ENCODE measurements at places on chromosomes 11 and 22.
A peak's percentile ranks its signal among the peaks of the same experiment; 100 is the strongest.

DNA sequence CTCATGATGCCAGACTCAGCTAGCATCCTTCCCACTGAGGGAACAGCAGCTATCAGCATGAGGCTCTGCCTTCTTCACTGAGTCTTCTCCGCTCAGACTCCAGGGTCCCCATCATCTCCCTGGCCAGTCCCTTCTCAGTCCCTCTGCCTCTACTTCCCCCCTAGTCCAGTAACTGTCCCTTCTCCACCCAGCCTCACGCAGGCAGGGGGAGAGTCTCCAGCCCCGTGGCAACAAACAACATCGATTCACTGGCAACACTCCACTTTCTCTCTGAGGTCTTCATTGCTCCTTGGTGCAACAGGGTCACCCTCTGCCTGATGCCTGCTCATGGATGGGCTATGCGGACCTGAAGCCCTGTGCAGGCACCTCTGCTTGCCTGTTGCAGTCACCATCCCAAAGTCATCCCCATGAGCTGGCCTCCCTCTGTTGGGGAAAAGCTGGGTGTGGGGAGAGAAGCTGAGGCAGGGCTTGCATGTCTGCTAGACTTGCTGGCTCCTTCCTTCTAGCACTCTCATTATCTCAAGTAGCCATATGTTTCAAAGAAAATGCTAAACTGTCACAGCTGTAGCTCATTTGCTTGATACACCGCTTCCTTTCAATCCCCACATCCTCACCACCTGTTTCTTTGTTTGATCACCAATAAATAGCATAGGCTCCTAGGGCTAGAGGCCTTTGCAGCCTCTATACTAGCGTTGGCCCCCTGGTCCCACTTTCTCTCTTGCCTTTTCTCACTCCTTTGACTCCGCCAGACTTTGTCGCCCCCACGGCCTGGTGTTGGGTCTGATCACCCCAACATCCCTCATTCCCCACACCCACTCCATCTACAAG, 4.3 kb upstream of the BCR start:
- no peak for DNase-seq
- H3K36me3 ChIP-seq: peaks cover 8% of the 10 kb centered on the region
- no peak overlapping the region for H3K4me3 ChIP-seq
- peaks cover 7% of the 10 kb centered on the region for H3K27me3 ChIP-seq

- peaks cover 8% of the 10 kb centered on the region for H3K27me3 ChIP-seq
- H3K36me3 ChIP-seq: peaks cover 10% of the 10 kb centered on the region
- peak overlapping the region; percentile 83 for H3K27ac ChIP-seq
Measured at GRCh38 chr11:65014726-65015227, 817 bp downstream of the ARL2 start.

- H3K27ac ChIP-seq: peak overlapping the region; percentile 98
- peaks cover 30% of the 10 kb centered on the region for H3K4me1 ChIP-seq
- H3K4me3 ChIP-seq: peak overlapping the region; percentile 91
- H3K27me3 ChIP-seq: no peaks in the 10 kb centered on the region
Measured at GRCh38 chr11:32895471-32895870, 2.9 kb downstream of the QSER1 start.

DNA sequence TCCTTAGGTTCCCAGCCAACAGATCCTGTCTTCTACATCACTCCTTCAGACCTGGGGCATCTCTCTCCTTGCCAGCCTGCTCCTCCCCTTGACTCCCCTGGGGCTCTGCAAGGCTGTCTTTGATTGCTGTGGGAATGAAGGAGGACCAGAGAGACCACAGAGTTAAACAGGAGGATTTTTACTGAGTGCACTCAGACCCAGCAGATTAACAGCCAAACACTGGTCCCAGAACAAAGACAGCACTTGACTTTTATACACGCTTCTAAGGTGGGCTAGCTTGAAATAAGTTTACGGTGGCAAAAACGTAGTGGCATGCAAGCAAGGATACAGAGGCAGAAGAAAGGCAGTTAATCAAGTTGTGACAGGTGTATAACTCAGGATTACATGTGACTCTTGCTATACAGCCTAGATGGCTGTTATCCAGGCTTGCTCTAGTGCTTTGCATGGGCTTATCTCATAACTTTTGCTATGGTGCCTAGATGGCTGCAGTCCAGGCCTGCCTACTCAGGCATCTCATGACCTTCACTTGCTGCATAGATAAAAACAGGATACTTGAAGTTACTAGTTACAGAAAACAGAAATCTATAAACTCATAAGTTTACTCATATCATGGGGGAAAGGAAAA, 22.0 kb upstream of the GLYATL1 start:
- H3K27ac ChIP-seq: no peak overlapping the region
- peaks cover 15% of the 10 kb centered on the region for H3K36me3 ChIP-seq
- peaks cover 2% of the 10 kb centered on the region for H3K27me3 ChIP-seq
- peaks cover 26% of the 10 kb centered on the region for H3K4me1 ChIP-seq
- no peak overlapping the region for H3K4me3 ChIP-seq
- no peak for DNase-seq

DNA sequence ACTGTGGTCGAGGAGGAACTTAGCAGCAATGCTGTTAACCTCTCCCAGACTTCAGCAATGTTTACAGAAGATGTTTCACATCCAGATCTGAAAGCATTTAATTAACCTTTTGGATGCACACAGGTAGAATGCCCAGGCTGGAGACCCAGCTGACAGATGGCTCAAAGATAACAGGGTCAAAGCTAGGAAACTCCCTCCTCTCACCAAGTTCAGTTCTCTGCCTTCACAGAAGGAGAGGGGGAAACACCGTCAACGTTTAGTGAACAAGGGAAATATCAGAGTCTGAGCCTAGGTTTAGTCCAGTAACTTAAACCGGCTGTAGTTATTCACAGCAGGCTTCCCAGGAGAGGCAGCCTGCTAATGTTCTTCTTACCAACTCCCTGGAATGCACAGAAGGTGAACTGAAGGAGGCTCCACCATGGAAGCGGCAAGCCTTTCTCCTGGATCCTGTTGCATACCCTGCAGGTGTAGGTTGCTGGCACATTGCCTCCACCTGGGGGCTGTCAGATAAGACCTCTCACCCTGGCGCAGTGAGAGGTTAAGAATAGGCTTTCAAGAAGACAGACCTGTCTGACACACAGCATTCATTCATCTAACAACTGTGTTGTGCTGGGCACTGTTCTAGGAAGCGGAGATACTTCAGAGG, 23.5 kb upstream of the ANKK1 start:
- H3K27me3 ChIP-seq: no peaks in the 10 kb centered on the region
- no peak overlapping the region for H3K27ac ChIP-seq
- no peaks in the 10 kb centered on the region for H3K4me1 ChIP-seq
- H3K4me3 ChIP-seq: no peak overlapping the region

DNA sequence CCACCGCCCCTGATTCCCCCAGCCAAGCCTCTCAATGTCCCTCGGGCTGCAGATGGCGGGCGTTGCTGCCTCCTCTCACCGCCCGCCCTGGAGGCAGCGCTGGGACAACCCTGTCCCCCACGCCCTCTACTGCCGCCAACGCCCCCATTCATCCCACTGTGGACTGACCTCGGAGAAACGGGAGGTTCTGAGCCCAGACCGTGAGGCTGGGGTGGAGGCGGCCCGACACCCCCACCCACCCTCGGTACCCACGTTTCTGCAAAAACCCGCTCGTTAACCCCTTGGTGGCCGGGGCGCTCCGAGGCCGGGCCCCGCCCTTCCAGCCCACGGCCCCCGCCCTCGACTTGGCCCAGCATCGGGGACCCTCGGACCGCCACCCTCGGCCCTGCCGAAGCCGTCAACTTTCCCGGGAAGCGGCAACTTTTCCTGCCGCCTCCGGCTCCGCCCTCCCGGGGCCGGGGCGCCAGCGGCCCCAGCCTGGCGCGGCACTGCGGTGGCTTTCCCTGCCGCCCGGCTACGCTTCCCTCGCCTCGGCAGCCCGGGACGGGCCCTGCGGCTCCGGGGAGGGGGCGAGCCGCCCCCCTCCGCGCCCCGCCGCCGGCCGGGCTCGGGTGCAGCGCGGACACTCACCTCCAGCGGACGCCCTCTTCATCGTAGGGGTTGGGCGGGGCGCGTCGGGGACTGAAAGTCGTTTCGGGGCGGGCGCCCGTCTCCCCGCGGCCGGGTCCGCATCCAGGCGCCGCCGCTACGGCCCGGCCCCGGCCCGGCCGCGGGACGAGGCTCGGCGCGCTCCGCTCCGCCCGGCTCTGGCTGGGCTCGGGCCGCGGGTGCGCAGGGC, 458 bp downstream of the RTN4R start:
- H3K36me3 ChIP-seq: no peaks in the 10 kb centered on the region
- H3K4me3 ChIP-seq: no peak overlapping the region
- DNase-seq: no peak
- peaks cover 8% of the 10 kb centered on the region for H3K4me1 ChIP-seq
- no peak overlapping the region for H3K27ac ChIP-seq
- peaks cover 3% of the 10 kb centered on the region for H3K27me3 ChIP-seq

GRCh38 chr22:41905411-41906202, 9.3 kb downstream of the SHISA8 start:
- H3K27me3 ChIP-seq: no peaks in the 10 kb centered on the region
- H3K4me1 ChIP-seq: peaks cover 8% of the 10 kb centered on the region
- no peaks in the 10 kb centered on the region for H3K36me3 ChIP-seq
- no peak for DNase-seq

GRCh38 chr11:126465573-126466188, 110.2 kb downstream of the ST3GAL4 start:
- DNase-seq: no peak
- H3K27me3 ChIP-seq: peaks cover 6% of the 10 kb centered on the region
- H3K4me3 ChIP-seq: peak overlapping the region; percentile 30
- H3K4me1 ChIP-seq: peaks cover 14% of the 10 kb centered on the region

GRCh38 chr11:83257761-83258168, 28.4 kb downstream of the CCDC90B start:
- H3K4me1 ChIP-seq: peaks cover 35% of the 10 kb centered on the region
- H3K4me3 ChIP-seq: peak overlapping the region; percentile 51
- peak overlapping the region; percentile 73 for H3K27ac ChIP-seq
- H3K27me3 ChIP-seq: no peaks in the 10 kb centered on the region
- peak; percentile 77 for DNase-seq

GRCh38 chr11:60029015-60029632, 11.1 kb upstream of the OOSP2 start:
- no peaks in the 10 kb centered on the region for H3K27me3 ChIP-seq
- H3K27ac ChIP-seq: no peak overlapping the region
- H3K36me3 ChIP-seq: no peaks in the 10 kb centered on the region
- H3K4me3 ChIP-seq: no peak overlapping the region
- no peaks in the 10 kb centered on the region for H3K4me1 ChIP-seq

- DNase-seq: no peak
- no peak overlapping the region for H3K4me3 ChIP-seq
- H3K36me3 ChIP-seq: no peaks in the 10 kb centered on the region
Measured at GRCh38 chr11:111077530-111078322, 167.8 kb upstream of the POU2AF2 start.

GRCh38 chr11:14320020-14320419, 39.0 kb downstream of the RRAS2 start:
- peaks cover 78% of the 10 kb centered on the region for H3K4me1 ChIP-seq
- peak; percentile 15 for DNase-seq
- H3K4me3 ChIP-seq: no peak overlapping the region

DNA sequence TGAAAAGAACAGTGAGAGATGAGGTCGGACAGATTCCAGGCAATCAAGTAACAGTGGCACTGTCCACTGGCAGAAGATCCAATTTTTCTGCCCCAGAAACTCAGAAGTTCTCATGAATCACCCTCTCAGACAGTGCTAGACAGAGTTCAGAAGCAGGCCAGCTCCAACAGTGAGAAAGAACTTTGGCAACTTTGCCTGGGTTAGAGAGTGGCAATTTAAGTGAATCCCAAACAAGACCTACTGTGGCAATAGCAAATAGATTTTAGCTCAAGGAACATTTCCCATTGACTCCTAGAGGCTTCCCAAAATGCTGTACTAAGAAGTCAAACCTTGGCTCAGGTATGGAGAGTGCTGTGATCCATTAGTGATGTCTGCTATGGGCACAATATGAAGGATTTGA, 12.3 kb downstream of the CD44 start:
- H3K4me1 ChIP-seq: peaks cover 100% of the 10 kb centered on the region
- peaks cover 35% of the 10 kb centered on the region for H3K27me3 ChIP-seq
- H3K27ac ChIP-seq: peak overlapping the region; percentile 76
- DNase-seq: peak; percentile 58
- H3K4me3 ChIP-seq: peak overlapping the region; percentile 22

- no peaks in the 10 kb centered on the region for H3K36me3 ChIP-seq
- H3K27ac ChIP-seq: no peak overlapping the region
- H3K4me1 ChIP-seq: peaks cover 17% of the 10 kb centered on the region
Measured at GRCh38 chr22:50323900-50324299, 2.9 kb downstream of the DENND6B start.

- DNase-seq: peak; percentile 96
- H3K27ac ChIP-seq: peak overlapping the region; percentile 98
- H3K36me3 ChIP-seq: no peaks in the 10 kb centered on the region
Measured at GRCh38 chr22:35313311-35314121, 13.8 kb downstream of the TOM1 start.

- DNase-seq: no peak
- H3K4me1 ChIP-seq: peaks cover 22% of the 10 kb centered on the region
- H3K36me3 ChIP-seq: no peaks in the 10 kb centered on the region
- H3K27ac ChIP-seq: no peak overlapping the region
Measured at GRCh38 chr11:134049303-134049702, 19.6 kb upstream of the JAM3 start.

DNA sequence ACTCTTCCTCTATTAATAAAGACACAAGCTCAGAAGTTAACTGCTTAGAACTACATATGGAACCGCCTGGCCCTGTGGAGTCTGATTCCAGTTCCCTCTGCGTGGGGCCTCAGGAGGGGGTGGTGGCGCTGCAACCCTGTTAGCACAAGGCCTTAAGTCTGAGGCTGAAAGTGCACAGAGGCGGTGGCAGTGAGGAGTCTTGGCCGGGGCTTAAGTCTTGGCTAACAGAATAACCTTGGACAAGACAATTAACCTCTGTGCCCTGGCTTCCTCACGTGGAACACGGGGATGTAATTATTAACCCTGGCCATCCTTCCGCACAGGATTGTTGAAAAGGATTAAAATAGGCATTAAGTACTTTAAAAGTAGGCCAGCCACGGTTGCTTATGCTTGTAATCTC, 191.5 kb downstream of the CEP164 start:
- no peak overlapping the region for H3K27ac ChIP-seq
- H3K4me1 ChIP-seq: peaks cover 14% of the 10 kb centered on the region
- no peak overlapping the region for H3K4me3 ChIP-seq
- no peaks in the 10 kb centered on the region for H3K36me3 ChIP-seq
- H3K27me3 ChIP-seq: peaks cover 34% of the 10 kb centered on the region
- DNase-seq: no peak

GRCh38 chr11:76380159-76380976, 564 bp downstream of the THAP12 start:
- peak overlapping the region; percentile 97 for H3K4me3 ChIP-seq
- H3K27ac ChIP-seq: peak overlapping the region; percentile 90
- DNase-seq: peak; percentile 25
- H3K4me1 ChIP-seq: peaks cover 52% of the 10 kb centered on the region
- peaks cover 6% of the 10 kb centered on the region for H3K36me3 ChIP-seq
